ENCODE measurements at places on chromosomes 1 and 21.

- DNase-seq: no peak
These were observed 163.4 kb upstream of the USP24 start for GRCh38 chr1:55378582-55378981.

- no peak for DNase-seq
These were observed 70.9 kb upstream of the SAMSN1 start for GRCh38 chr21:14617040-14617393.

GRCh38 chr1:200226268-200226968 is 183.4 kb downstream of the ZNF281 start:
- DNase-seq: no peak

DNA sequence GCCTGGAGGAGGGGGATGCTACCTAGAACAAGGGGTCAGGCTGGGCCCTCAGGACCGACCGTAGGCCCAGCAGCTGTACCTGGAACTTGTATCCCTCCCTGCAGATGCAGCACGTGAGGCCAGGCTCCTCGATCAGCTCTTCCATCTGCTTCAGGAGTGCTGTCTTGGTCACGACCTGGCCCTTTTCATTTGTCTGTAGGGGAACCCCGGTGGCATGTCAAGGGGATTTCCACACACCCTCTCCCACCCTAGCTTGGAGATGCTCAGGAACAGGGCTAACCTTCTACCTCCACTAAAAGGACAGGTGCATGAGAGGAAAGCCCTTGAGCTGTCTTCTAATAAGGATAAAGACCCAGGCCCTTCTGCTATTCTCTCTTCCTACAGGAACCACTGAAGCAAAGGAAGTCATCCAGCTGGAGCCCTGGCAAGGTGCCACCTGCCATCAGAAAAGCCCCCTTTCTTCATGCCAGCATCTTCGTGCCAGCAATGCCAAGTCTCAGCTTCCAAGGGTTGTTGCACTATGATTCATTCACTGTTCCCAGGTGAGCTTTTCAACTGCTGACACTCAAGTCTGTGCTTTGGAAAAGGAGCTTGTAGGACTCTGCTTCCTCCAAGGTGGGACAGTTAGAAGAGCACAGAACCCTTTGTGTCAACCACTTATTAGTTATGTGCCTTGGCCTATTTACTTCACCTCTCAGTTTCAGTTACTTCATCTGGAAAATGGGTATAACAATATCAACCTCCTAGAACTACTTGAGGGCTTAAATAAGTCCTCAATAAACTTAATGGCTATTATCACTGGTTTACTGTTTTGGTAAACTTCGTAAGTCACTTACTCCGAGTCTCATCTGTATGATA is 122.1 kb downstream of the UBR4 start:
- DNase-seq: no peak

- peak; percentile 71 for DNase-seq
These were observed 34.4 kb downstream of the WLS start for GRCh38 chr1:68197891-68198290.

DNA sequence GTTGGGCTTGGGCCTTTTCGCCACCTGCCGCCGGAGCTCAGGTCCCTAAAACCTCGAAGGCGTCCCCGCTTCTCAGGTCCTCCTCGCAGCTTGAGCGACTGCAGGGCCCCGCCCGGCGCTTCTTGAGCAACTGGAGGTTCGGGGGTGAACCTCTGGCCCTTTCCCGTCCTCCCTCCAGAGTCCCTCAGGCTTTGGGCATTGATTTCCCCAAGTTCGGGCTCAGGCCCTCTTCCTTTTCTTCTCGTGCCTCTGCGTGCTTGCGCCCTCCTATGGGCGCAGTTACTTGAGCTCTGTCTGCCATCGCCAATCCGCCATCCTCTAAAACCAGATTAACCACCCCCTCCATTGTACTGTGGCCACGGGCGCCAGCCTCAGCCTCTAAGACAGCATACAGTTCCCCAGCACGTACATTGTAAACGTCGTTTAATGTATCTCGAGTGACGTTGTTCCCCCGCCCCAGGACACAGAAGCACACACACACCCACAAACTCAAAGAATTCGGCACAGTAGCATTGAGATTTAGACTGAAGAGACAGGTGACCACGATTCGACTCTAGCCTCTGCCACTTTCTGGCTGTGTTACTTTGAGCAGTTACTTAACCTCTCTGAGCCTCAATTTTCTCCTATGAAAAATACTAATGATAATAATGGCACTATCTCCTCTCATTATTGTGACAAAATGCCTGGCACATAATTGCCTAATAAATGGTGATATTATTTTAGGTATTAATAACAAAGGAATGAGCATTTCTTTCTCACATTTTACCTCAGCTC is 22.6 kb downstream of the BTG2 start:
- DNase-seq: peak; percentile 76

DNA sequence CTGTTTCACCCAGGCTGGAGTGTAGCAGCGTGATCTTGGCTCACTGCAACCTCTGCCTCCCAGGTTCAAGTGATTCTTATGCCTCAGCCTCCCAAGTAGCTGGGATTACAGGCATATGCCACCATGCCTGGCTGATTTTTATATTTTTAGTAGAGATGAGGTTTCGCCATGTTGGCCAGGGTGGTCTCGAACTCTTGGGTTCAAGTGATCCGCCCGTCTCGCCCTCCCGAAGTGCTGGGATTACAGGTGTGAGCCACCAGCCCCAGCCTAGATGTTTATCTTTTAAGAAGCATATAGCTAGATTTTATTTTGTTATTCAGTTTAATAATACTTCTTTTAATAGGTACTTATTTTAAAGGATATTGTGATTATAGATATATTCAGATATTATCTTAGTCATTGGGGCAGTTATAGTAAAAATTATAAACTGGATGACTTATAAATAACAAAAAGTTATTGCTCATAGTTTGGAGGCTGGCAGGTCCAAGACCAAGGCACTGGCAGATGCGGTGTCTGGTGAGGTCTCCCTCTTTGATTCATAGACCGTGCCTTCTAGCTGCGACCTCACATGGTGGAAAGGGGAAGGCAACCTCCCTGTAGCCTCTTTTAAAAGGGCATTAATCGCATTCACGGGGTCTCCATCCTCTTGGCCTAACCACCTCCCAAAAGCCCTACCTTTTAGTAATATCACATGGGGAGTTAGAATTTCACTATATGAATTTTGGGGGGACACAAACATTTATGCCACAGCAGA is 3.1 kb upstream of the KCNE2 start:
- DNase-seq: no peak

- no peak for DNase-seq
These were observed 252.5 kb downstream of the SIPA1L2 start for GRCh38 chr1:232377494-232377770.

DNA sequence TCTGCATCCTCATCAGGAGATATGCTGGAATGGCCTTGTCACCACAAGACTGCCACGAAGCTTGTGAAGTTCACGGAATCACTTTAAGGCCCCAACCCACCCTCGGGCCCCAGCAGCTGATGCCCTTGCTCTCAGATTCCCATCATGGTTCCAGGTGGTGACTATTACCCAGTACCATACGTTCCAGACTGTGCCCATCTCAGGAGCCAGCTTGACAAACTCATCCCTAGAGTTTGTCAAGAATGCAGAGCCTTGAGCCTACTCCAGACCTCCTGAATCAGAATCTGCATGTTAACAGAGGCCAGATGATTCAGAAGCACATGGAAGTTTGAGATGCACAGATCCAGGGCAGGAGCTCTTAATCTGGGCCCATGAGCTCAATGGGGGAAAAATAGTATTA is 53.9 kb upstream of the RBM15 start:
- DNase-seq: no peak

DNA sequence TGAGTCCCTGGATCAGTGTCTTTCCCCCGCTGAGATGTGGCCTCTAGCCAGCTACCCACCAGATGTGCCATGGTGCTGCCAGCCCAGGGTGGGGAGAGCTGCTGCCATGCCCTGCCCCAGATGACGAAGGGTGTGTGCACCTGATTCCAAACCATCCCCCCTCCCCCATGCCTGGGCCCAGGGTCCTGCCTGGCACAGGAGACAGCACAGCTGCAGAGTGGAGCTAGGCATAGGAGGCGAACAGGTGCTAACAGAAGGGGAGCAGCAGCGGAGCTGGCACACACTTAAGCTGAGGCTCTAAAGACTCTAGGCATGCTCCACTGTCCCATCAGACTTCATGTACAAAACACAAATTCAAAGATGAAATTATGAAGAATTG is 9.0 kb upstream of the LDLRAP1 start:
- DNase-seq: no peak

DNA sequence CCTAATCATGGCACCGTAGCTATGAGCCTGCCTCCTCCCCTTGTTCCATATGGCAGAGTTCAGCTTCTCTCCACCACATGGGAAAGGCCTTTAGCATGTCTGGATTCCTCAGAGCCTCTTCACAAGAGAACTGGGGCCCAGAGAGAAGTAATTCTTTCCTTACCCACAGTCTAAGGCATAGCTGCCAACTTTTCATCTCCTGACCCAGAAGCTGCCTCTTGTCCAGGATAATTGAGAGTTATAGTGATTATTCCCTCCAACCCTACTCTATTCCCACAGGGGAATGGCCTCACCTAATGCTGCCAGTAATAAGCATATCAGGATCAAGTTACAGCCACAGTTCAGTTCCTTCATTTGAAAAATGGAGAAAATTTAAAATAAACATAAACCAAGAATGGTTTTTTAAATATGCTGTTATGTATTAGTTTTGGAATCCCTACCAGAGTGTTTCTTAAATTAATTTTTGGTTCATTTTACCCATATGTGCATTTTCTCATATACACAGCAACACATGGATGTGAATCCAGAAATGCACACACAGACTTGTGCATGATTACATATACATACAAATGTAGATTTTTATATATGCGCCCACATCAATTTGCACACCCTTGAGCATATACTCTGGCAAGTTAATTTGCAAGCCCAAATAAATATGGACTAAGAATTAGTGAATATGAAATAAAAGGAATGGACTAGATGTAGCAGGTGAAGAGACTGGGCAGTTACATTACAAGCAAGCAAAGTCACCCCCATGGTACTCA is 63.9 kb upstream of the WARS2 start:
- DNase-seq: no peak

DNA sequence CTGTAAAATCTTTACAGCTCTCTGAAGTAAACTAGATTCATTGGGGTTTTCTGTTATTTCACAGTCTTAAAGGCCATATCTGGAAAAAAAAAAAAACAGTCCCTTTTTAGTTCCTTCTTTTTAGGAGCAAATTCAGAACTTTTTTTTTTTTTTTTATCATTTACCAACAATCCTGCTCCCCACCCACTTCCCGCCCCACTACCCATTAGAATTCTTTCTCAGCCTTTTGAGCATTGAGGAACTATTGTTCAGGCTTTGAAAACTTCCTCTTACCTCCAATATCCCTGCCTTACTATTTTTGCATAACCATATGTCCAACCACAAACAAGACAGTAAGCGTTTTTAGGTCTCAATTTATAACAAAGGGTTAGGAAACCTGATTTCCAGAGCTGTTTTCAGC is 330.1 kb downstream of the PLPP3 start:
- DNase-seq: no peak

- DNase-seq: no peak
These were observed 9.2 kb upstream of the KCNQ4 start for GRCh38 chr1:40774266-40774998.

All from NCI-H2081 treated with DMSO at 0.1 percent for 48 hours (cell line).